Kidney (tissue), 22 donors: ENCODE measurements at places on chromosomes 3 and 15. TPM values are rescaled to one million over a fixed set of nuclear protein-coding genes. Genes with fewer than 3 reads are reported as not detected.

GRCh38 chr3:8610951-8611350 lies 33.6 kb downstream of the SSUH2 start:
- no peak for DNase-seq

GRCh38 chr3:58824777-58825176 lies 158.2 kb upstream of the FAM3D start:
- no peak for DNase-seq

GRCh38 chr15:40340740-40341400 lies at the start of gene CCDC9B:
CCDC9B (minus strand) TSS chr15:40340939; CDS start chr15:40340819, 120 bp downstream.
- peak; percentile 93 for DNase-seq

GRCh38 chr15:90710436-90711027 lies 6.6 kb upstream of the BLM start:
- no peak for DNase-seq

Gene TMEM108
- total RNA-seq = 0.91 TPM

DNA sequence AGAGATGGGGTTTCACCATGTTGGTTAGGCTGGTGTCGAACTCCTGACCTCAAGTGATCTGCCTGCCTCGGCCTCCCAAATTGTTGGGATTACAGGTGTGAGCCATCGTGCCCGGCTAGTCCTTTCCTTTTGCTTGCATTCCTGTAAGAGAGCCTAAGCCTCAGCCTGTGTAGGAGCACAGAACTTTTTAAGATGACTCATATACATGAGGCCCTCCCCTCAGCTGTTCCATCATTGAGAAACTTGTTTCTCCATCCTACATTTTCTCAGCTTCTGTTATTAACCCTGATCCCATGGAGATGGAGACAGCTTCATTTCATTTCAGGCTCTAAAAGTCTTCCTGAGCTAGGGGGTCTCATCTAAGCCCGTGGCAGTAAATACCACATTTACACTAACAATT lies 123.3 kb downstream of the PLOD2 start:
- DNase-seq = no peak

Gene KNG1
- total RNA-seq = 8.7 TPM

DNA sequence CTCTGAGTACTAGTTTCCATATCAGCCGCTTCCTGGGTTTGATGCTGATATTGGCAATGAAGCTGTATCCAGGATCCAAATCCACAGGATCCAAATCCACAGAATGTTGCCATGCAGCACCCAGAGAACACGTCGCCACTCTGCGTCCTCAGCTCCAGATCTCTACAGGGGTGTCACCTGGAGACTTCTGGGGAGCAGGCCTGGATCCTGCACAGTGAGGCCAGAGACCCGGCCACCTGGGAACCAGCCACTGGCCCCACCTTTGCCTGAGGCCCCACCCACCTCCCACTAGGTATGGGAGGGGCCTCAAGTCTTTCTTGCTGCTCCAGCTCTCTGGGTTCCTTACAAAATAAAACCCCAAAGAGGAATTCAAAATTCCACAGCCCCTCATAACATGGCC lies 123.9 kb downstream of the LRRK1 start:
- no peak for DNase-seq

Gene PCYT1A
- total RNA-seq = 57.6 TPM

GRCh38 chr3:47034868-47035489 lies 55.5 kb downstream of the NBEAL2 start:
- DNase-seq = no peak

- DNase-seq = no peak
These were observed 761 bp upstream of the ZNF35 start for GRCh38 chr3:44647771-44648170.

- no peak for DNase-seq
These were observed 169.1 kb upstream of the CCDC54 start for GRCh38 chr3:107208100-107208499.

Gene STOML1
- 22.2 TPM for total RNA-seq

Gene TRH
- not detected for total RNA-seq

DNA sequence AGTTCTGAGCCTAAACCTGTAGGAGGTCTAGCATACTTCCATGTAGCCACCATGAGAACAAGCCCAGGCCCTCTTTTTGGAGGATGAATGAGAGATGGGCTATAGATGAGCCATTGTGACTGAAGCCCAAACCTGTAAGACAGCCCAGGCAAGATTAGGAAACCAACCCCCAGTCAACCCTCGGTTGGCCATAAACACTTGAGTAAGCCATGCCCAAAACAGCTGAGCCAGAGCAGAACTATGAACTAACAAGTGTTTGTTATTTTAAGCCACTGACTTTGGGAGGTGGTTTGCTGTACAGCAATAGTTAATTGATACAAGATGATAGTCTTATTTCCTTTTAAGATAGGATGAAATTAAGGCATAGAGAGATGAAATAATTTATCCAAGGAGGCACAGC lies 12.4 kb upstream of the CPNE4 start:
- no peak for DNase-seq

Gene USP13
- 9.0 TPM for total RNA-seq

GRCh38 chr15:96576596-96576995 lies 246.1 kb downstream of the NR2F2 start:
- peak; percentile 37 for DNase-seq

- no peak for DNase-seq
These were observed 693.8 kb downstream of the NAALADL2 start for GRCh38 chr3:175552929-175553328.

GRCh38 chr3:25091934-25092333 lies 336.1 kb upstream of the RARB start:
- DNase-seq = no peak

- no peak for DNase-seq
These were observed 11.2 kb upstream of the SCAPER start for GRCh38 chr15:76916369-76916768.

Gene C3orf22
- not detected for total RNA-seq

Gene FANCD2
- total RNA-seq = 4.8 TPM

- no peak for DNase-seq
These were observed 229.6 kb downstream of the OPA1 start for GRCh38 chr3:193822492-193823212.

Gene HES1
- total RNA-seq = 44.3 TPM
